Fibroblast of mammary gland (primary cell): ENCODE measurements at places on chromosomes 2 and 18.

- DNase-seq, result no peak
These were observed 176.2 kb downstream of the BCL2 start for GRCh38 chr18:63143330-63143771.

GRCh38 chr2:118763797-118764196, 83.7 kb downstream of the EN1 start:
- peak; percentile 16 for DNase-seq

DNA sequence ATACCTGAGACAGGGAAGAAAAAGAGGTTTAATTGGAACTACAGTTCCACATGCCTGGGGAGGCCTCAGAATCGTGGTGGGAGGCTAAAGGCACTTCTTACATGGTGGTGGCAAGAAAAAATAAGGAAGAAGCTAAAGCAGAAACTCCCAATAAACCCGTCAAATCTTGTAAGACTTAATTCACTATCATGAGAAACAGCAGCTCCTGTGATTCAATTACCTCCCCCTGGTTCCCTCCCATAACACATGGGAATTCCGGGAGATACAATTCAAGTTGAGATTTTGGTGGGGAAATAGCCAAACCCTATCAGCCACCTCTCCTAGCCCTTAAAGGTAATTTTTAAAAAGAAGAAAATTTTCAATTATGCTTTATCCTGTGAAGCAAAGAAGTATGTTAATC, 728.8 kb downstream of the RNF144A start:
- no peak for DNase-seq

DNA sequence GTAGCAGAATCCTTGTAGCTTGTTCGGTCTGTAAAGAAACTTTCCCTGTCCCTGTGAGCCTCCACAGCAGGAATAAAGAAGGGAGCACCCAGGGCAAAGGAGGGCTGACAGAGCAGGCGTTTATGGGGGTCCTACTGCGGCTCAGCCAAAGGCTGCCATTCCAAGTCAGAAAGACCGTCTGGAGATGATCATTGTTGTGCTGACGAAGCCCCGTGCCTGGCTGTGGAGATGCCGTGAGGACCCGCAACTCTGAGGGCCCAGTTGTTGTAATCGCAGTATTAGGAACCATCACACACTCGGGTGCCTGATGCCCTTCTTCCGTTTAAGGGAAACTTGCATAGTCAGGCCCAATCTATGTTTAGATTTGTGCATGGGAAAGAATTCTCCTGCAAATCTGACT, 16.9 kb upstream of the VWA3B start:
- DNase-seq, result no peak

DNA sequence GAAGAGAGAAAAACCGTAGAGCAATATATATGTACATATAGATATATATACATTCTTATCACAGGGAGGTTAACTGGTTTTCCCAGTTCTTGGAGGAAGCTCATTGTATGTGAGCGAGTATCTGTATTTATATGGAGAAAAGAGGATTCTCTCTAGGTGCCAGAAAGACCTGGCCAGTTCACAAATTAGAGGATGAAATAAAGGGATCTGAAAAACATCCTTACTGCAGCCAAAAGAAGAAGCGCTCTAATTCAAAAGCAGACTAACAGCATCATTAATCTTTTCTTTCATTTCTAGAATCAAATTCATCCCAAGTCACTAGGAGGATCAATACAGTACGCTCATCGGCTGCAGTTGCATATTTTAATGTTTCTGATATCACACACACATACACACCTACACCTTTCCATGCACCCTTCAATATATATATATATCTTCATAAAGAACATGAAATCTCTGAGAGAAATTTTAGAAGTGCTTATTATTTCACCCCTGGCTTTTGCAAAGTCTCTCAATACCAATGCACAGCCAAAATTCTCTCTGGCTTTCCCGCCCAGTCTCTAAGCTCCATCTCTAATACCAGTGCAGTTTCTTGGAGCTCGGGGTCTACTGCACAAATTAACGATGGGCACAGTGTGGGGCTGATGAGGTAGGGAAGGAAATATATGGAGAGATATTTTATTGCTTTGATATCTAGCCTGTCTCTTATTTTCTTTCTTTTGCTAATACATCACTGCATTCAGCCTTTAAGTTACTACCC, 731 bp downstream of the NRXN1 start:
- DNase-seq, result no peak

DNA sequence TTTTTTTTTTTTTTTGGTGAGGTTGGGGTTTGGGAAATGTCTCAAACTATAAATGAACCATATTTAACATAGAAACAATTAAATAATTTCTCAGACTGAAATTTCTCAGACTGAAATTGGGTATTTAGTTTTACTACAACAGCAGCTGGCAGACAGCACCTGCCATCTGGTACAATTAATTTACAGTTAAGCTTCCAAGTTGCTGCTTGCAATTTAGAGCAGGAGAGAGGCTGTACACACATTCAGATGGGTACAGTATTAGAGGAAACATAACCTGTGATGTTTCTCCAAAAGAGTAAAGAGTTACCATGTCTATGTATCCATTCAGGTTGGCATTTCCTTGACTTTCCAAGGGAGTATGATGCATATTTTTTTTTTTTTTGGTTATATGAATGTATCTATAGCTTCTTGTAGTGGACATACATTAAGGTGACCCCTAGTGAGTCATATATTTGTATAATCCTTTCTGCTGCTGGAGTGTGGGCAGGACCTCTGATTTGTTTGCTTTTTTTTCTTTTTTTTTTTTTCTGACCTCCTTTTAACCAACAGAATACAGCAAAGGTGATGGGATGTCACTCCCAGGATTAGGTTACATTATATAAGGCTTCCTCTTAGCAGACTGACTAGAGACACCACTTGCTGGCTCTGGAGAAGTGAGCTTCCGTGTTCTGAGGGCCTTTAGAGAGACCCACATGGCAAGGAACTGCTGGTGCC, 201.7 kb downstream of the PTH2R start:
- DNase-seq, result no peak

DNA sequence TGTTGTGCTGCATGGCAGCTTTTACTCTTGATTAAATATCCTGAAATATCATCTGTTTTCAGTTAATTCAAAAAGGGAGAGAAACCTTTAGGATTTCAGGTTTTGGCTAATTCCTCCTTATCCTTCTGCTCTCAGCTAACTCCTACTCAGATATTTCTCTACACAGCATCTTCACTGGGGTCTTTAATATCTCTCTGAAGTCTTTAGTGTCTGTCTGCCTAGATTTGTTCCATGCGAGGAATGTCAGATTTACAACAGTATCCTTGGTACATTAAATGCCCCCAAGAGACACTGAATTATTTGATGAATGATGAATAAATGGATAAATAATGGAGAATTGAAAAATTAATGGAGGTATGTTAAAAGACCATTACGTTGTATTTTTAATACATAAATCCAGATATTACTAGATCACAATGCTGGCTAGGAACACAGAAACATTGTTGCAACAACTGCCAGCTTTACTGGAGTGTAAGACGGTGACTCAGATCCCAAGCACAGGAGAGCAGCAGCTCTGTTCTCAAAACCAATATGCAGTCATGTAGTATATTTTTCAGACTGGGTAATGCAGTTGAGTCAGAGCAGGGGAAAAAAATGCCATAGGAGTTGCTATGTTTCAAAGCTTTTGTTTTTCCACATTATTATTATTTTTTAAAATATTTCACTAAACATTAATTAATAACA, 388.0 kb upstream of the SYT4 start:
- peak; percentile 95 for DNase-seq
